NT2/D1 (cell line): ENCODE measurements at places on chromosomes 7 and 10.

DNA sequence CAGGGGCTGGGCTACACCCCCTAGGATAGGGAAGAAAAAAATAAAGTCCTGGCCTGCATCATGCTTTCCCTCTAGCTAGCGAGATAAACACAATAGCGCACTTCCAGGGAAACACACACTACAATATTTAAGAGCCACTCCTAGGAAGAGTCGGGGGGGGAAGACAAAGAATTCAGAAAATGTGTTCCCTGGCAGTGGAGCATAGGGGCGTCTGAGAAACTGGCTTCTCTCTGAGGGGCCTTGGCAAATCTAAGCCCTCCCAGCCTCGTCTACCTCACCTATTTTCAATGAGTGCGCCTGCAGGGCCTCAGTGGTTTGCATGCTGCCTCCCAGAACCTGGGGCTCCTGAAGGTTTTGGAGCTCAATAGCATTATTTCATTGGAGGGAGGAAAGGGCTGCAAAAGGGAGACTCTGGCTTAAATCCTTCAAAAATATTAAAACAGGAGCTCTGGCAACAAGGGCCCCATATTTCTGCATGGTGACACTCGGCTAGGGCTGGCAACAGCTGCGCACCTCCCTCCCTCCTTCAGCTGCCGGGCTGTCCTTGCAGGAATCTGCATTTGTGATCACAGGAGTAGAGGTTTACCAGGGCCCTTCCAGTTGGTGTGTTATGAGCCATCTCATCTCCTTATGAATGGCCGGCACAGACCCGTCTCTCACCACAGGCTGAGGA lies 10.8 kb downstream of the ANXA11 start:
- no peak for DNase-seq

DNA sequence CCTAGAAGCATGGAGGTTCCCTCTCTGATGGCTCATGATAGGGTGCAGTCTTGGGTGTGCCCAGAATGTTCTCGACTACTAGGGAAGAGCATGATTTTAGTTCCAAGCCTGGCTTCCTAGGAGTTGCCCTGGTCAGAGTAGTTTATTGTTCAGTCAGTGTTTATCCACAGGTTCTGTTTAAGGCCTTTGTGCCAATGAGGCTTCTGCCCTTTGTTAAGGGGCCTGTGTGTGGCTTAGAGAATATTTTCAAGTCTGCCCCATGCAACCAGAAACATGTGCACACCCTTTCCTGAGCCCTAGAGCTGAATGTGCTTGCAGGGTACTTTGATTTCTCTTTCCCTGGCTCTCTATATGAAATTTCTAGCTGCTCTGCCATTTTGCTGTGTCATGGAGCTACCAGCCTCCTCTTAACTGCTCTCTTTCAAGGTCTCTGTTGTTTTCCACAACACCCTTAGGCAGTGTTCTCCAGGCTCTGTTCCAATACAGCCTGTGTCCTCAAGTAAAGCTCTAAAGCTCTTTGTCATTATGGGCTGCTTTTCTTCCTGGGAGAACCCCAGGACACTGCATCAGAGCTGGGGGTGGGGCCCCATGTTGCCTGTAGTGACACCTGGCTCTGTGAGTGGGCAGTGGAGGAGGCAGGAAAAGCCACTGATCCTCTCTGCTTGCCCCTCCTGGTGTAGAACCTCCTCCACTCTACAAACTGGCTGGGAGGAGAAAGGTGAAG lies 34.1 kb upstream of the TSPAN33 start:
- DNase-seq = peak; percentile 74

GRCh38 chr7:30559611-30560010 lies 35.1 kb upstream of the GARS1 start:
- peak; percentile 48 for DNase-seq

GRCh38 chr7:45366475-45366874 lies 207.7 kb upstream of the ADCY1 start:
- DNase-seq = no peak

- no peak for DNase-seq
These were observed 4.4 kb downstream of the SEMA3A start for GRCh38 chr7:84190016-84190705.

- no peak for DNase-seq
These were observed 164.8 kb downstream of the C7orf25 start for GRCh38 chr7:42747044-42747443.

DNA sequence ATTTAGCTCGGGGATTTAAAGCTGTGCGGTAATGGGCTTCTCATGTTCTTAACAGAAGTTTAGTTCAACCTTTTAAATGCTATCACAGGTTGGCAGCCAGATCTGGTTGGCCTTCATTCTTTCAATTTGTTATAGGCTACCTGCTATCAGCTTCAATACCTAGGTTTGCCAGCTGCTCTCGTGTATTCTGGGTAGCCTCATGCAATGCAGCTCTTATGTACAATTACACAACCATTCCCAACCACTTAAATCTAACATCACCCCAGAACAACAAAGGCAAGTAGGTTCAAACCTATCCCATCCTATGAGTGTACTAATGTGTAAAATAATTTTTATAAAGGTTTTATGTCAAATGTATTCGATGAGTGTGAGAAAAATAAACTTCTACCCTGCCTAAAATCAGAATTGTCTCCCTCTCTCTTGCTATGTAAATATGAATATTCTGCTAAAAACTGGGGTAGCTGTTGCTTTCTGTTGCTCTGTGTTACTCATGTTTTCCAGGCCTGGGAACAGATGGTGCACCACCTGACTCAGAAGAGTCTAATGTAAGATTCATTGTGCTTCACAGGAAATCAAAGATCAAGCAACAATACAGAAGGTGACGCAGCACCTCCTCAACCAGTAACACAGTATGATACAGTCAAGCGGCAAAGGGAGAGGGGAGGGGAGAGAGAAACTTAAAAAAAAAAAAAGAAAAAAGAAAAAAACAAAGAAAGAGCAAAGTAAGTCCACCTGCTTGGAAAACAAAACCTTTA lies 188.6 kb downstream of the ETV1 start:
- DNase-seq = no peak

DNA sequence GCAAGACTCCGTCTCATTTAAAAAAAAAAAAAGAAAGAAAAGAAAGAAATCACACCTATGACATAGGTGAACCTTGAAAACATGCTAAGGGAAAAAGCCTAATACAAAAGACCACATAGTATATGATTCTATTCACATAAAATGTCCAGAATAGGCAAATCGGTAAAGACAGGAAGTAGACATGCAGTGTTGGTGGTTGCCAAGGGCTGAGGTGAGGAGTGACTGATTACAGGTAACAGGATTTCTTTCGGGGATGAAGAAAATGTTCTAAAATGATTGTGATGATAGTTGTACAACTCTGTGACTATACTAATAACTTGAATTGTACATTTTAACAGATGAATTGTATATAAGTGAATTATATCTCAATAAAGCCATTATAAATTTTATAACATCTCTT lies 3.3 kb downstream of the XPNPEP1 start:
- DNase-seq = no peak

- DNase-seq = no peak
These were observed 65.8 kb downstream of the DNMBP start for GRCh38 chr10:99943908-99944307.

- DNase-seq = no peak
These were observed 19.9 kb downstream of the BTBD16 start for GRCh38 chr10:122290833-122291532.

DNA sequence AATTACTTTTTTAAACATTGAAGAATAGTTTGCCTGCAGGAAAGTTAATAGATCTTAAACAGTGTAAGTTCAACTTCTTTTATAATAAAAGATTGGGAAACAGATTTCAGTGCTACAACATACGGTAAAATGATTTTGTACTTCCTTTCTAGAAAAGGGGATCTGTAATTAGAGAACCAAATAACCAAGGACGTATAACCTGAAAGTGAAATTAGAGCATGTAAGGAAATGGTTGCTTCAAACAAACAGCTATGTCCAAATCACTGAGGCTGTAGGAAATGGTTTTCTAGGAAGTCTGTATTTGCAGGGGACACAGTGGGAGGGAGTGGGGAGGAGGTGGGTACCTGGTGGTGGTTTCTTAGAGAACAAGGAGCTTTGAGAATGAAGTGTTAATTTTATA lies 57.9 kb upstream of the EXOC6 start:
- DNase-seq = no peak

DNA sequence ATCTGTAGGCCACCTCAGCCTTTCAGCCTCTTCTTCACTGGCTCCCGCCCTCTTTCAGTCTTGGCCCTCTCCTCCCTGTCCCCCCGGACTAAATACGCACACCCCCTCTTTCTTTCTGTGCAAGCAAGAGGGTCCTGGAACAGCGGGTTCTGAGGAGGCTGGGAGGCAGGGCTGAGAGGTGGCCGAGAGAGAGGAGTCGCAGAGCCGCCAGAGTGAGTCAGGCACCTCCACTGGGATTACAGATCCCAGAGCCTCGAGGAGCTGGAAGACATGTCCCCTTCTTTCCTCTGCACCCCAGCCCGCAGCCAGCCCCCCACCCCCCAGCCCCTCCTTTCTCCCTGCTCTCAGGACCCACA lies 182 bp downstream of the CCDC136 start:
- no peak for DNase-seq
